ENCODE measurements at places on chromosomes 5 and 9. TPM values are rescaled to one million over a fixed set of nuclear protein-coding genes. Genes with fewer than 3 reads are reported as not detected.

DNA sequence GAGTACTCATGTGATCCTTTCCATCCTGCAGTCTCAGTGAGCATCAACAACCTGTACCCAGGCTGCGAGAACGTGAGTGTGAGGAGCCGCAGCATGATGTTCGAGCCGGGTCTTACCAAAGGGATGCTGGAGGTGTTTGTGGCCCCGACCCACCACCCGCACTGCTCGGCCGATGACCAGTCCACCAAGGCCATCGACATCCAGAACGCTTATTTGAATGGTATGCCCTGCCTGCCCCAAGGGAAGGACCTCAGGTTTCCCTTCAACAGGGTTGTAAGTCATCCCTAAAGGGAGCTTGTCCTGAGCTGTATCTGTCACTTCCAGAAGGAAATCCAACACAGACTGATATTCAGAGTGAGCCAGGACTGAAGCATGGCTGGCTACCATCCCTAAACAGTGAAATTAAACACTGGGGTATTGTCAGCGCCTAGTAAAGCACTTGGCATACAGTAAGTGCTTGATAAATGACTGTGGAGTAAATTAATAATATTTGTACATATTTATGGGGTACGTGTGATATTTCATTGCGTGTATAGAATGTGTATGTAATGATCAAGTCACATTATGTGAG is 39.3 kb upstream of the CTSL start:
- no peak overlapping the region for H3K27ac ChIP-seq
- no peaks in the 10 kb centered on the region for H3K36me3 ChIP-seq
- no peak for DNase-seq
- peaks cover 3% of the 10 kb centered on the region for H3K4me1 ChIP-seq

GRCh38 chr9:16688814-16689213 is 181.7 kb downstream of the BNC2 start:
- H3K27me3 ChIP-seq, result no peaks in the 10 kb centered on the region
- DNase-seq, result no peak
- H3K27ac ChIP-seq, result no peak overlapping the region
- no peaks in the 10 kb centered on the region for H3K4me1 ChIP-seq

- H3K36me3 ChIP-seq, result no peaks in the 10 kb centered on the region
- H3K4me3 ChIP-seq, result no peak overlapping the region
- peaks cover 5% of the 10 kb centered on the region for H3K4me1 ChIP-seq
- H3K27ac ChIP-seq, result no peak overlapping the region
- H3K27me3 ChIP-seq, result no peaks in the 10 kb centered on the region
Measured at GRCh38 chr5:71701407-71701806, 17.7 kb upstream of the CARTPT start.

DNA sequence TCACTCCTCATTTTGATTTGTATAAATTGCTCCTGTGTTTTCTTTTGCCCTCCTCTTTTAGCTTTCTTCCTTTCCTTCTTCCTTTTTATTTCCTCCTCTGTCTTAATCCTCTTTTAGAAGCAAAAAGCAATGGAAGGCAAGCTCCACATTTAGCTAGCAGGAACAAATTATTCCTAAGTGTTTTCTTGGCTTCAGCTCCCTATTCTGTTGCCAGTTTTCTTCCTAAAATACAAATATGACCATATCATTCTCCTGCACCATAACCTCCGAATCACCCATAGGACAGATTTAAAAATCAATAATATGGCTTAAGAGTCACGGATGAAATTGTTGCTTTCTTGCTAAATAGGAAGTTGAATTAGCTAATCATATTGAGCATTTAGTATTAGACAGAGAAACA is 49.4 kb downstream of the GRIN3A start:
- DNase-seq, result no peak
- H3K4me1 ChIP-seq, result no peaks in the 10 kb centered on the region
- H3K36me3 ChIP-seq, result no peaks in the 10 kb centered on the region
- H3K4me3 ChIP-seq, result no peak overlapping the region

The KLF4 gene
- 0.37 TPM for total RNA-seq

The LECT2 gene
- total RNA-seq, result not detected

The AIF1L gene
- total RNA-seq, result 0.27 TPM
